ENCODE measurements at places on chromosomes 13 and 19.

GRCh38 chr19:48914181-48914580, 14.1 kb downstream of the NUCB1 start:
- DNase-seq = no peak

- DNase-seq = no peak
Measured at GRCh38 chr13:37495046-37495445, 103.5 kb downstream of the POSTN start.

DNA sequence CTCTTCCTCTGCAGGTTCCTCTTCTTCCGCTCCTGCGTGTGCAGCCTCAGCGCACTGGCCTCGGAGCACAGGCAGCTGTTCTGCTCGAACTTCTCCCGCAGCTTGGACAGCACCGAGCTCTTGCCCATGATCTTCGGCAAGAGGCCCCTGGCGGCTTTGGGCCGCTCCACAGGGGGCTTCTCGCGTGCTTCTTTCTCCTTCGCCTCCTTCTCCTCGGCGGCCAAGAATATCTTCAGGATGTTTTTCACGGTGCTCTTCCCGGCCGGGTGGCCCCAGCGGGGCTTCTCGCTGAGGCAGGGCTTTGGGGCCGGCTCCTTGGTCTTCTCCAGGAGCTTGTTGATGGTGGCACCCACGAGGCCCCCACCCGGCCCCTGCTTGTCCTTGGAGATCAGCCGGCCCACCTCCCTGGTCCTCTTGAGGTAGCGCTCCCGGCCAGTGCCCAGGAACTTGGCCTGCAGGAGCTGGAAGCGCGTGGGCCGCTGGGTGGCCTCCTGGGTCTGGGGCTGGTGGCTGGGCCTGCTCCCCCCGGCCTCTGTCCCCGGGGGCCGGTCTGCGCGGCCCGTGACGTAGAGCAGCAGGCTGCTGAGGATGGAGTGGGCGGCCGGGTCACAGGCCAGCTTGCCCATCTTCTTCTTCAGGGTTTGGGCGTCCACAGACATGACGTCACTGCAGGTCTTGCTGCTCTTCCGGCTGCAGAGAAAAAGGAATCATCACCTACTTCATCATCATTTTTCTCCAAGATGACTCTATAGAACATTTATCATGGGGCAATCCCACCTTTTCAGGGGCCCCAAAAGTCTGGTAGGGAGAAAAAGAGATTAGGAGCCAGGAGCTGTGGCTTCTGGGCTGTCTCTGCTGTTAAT, 43.8 kb upstream of the GRTP1 start:
- no peak for DNase-seq

DNA sequence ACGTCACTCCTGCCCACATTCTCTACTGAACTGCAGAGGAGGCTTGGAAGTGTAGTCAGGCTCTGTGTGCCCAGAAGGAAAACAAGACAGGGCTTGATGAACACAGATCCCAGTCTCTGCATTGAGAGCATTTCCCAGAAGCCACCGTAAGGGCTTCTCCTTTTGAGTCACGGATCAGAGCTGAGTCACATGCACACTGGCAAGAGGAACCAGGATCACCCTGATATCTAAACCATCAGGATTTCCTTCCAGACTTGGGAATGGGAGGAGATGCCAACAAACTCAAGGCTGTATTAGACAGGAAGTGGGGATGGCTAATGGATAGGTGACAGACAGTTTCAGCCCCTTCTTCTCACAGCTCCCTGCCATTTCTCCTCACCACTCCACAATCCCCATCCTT, 17.7 kb upstream of the FBXO17 start:
- DNase-seq = no peak

- no peak for DNase-seq
Measured at GRCh38 chr19:32895384-32895783, 25.8 kb upstream of the SLC7A9 start.

DNA sequence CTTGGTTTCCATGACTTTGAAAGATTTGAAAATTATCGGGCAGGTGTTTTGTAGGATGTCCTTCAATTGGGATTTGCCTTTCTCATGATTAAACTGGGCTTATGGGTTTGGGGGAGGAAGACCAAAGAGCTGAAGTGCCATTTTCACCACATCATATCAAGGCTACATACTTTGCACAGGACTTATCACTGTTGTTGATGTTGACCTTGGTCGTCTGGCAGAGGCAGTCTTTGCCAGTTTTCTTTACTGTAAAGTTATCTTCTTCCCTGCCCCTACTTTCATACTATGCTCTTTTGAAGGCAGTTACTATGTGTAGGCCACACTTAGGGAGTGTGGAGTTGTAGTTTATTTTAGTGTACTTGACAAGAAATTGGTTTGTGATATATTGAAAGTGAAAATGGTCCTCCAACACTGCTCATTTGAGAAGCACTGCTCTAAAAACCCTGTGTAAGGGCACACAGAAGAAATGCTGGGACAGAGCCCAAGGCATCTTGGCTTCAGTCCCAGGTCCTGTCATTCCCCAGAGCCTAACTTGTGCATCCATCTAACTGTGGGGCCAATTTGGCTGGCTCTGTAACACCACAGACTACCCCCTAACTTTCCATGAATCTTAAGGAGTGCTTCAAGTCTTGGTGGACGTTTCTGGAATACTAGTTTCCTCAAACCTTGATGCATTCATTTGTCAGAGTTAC, 384.9 kb downstream of the KCNRG start:
- DNase-seq = no peak

DNA sequence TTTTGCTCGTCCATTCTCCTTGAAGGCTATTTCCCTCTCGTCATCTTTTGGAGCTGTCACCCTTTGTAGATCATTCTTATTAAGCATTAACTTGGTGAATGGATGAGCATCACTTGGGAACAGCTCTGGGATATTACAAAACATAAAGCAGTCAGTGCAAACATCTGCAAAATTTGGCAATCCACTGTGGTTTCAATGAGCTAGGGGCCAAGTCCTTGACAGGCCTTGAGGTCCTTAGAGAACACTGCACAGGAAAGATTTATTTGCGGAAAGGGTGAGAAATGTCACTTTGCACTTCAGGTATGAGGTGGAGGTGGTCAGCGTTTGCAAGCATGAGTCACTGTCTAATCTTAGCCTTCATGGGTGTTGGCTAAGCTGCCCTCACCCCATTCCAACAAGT, 239.7 kb upstream of the MAB21L1 start:
- no peak for DNase-seq

DNA sequence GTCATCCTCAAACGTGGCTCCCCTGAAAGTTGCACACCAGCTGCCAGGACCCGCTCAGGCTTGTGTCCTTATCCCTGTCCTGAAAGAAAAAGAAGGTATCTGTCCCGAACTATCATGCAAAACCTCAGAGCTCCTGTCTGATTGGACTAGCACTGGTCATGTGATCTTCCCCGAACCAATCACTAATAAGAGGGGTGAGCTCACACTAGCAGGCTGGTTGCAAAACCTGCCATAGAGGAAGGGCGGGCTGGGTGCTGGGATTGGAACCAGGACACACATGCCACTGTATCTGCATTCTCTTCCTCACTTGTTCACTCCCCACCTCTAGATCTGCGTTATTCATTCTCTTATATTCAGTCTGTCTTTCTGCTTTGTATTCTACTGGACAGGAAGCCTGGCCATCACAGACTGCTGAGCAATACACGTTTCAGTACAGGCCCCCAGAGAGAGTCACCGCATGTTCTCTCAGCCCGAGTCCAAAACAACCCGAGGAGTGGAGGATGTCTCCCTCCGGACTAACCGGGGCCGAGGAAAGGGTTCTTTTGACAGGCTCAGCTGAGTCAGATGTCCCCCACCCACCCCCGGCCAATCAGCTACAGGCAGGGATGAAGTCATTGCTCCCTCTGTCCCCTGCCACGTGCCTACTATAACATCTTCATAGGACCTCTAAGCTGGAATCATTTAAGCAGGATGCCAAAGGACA, 97.7 kb downstream of the SIPA1L3 start:
- DNase-seq = no peak

- DNase-seq = no peak
Measured at GRCh38 chr19:19674315-19674714, 5.7 kb downstream of the ZNF101 start.

DNA sequence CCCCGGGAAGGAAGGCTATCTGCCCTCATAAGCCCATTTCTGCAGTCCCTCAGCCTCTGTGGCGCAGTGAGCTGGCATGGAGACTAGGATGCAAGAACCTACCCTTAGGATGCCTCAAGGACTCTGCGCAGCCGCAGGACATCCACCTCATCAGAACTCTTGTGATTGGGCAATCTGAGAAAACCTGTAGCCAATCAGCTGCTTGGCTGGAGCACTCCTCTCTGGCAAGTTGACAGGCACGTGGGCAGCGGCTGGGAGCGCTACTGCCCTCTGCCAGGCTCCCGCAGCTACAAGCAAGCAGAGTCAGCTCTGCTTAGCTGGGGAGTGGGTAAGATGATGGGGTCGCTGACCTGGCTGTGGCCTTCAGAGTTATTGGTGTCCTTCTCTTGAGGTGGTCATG, 1.5 kb upstream of the ECSIT start:
- DNase-seq = peak; percentile 21

GRCh38 chr19:16586991-16587832, 15.0 kb upstream of the SLC35E1 start:
- DNase-seq = peak; percentile 72
